ENCODE measurements at places on chromosomes 4 and X. TPM values are rescaled to one million over a fixed set of nuclear protein-coding genes. Genes with fewer than 3 reads are reported as not detected.

Gene PAGE1
- not detected for total RNA-seq

GRCh38 chr4:72977936-72978485 lies 91.5 kb downstream of the COX18 start:
- H3K27me3 ChIP-seq = no peaks in the 10 kb centered on the region
- no peaks in the 10 kb centered on the region for H3K36me3 ChIP-seq
- H3K27ac ChIP-seq = no peak overlapping the region
- DNase-seq = no peak
- no peaks in the 10 kb centered on the region for H3K4me1 ChIP-seq
- H3K4me3 ChIP-seq = no peak overlapping the region

DNA sequence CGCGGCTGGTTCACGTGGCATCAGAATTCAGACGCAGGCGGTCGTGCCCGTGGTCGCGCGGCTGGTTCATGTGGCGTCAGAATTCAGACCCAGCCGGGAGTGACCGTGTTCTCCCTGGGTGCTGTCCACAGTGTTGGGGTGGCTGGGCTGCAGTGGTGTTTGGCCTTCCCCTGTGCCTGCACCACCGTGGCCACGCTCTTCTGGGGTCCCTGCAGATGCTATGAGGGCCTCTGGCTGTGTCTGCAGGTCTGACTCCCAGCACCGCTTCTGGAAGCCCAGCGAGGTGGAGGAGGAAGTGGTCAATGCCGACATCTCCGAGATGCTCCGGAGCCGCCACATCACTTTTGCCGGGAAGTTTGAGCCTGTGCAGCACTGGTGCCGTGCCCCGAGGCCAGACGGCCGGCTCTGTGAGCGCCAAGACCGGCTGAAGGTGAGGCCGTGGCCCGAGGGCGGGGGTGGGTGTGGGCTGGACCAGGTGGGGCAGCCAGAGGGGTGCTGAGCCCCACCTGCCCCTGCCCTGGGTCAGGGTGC lies 26.4 kb downstream of the NKX1-1 start:
- H3K27ac ChIP-seq = no peak overlapping the region
- no peak overlapping the region for H3K4me3 ChIP-seq
- H3K27me3 ChIP-seq = no peaks in the 10 kb centered on the region
- no peaks in the 10 kb centered on the region for H3K4me1 ChIP-seq
- peaks cover 72% of the 10 kb centered on the region for H3K36me3 ChIP-seq

- no peaks in the 10 kb centered on the region for H3K36me3 ChIP-seq
- no peaks in the 10 kb centered on the region for H3K27me3 ChIP-seq
- H3K4me3 ChIP-seq = no peak overlapping the region
- no peak overlapping the region for H3K27ac ChIP-seq
- no peaks in the 10 kb centered on the region for H3K4me1 ChIP-seq
- no peak for DNase-seq
Observed at GRCh38 chr4:121326597-121326996, 54.2 kb downstream of the QRFPR start.

Gene HSD17B13
- 0.49 TPM for total RNA-seq

DNA sequence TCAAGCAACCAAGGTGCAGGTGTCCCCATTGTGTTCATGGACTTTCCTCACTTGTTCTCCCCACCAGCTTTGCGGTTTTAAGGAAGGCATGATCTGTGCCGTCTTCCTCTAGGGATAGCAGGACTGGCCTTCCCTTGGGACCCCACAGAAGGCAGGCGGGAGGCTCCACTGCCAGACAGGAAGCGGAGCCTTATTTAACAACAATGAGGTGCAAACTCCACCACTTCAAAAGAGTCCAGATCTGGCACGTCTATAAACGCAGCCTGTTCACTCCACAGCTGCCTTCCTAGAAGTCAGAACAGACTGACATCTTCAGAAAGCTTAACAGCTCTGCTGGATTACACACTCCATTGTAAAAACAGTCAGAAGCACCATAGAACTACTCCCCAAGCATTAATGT lies 1.7 kb upstream of the GPR143 start:
- no peak overlapping the region for H3K27ac ChIP-seq
- no peaks in the 10 kb centered on the region for H3K27me3 ChIP-seq
- no peaks in the 10 kb centered on the region for H3K36me3 ChIP-seq
- H3K4me3 ChIP-seq = no peak overlapping the region

DNA sequence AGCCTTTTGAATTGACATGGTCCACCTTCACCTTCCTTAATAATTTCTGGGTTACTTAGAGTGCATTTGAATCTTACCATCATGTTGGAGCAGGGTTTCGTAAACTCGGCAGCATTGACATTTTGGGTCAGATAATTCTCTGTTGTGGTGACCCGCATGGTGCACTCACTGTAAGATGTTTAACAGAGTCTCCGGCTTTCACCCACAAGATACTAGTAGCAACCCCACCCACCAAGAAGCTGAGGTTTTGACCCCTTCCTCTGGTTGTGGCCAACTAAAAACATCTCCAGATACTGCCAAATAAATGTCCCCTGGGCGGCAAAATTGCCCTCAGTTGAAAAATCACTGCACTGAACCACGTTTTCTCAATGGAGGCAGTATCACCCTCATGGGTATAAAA lies 62.7 kb downstream of the CHST7 start:
- no peak overlapping the region for H3K4me3 ChIP-seq
- DNase-seq = no peak
- H3K4me1 ChIP-seq = peaks cover 7% of the 10 kb centered on the region
- no peak overlapping the region for H3K27ac ChIP-seq
- no peaks in the 10 kb centered on the region for H3K36me3 ChIP-seq

DNA sequence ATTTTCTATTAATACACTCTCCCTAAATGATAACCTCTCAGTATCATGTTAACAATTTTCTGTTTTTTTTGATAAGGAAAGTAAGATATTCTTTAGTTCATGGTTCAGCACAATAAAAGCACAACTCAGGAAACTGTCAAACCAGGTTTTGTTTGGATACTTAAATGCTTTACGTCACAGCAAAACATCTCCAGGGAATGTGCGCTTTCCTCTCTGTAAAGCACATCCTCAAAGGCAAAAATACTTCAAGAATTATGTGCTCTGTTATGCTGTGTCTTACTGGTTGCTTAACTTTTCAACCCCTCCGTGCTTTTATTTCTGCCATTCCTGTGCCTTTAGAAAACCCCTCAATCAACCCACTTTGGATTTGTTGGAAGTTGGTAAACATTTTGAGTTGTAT lies 27.8 kb downstream of the SNX25 start:
- H3K4me3 ChIP-seq = no peak overlapping the region
- no peaks in the 10 kb centered on the region for H3K27me3 ChIP-seq
- DNase-seq = no peak
- H3K4me1 ChIP-seq = peaks cover 8% of the 10 kb centered on the region
- H3K36me3 ChIP-seq = no peaks in the 10 kb centered on the region
- no peak overlapping the region for H3K27ac ChIP-seq

DNA sequence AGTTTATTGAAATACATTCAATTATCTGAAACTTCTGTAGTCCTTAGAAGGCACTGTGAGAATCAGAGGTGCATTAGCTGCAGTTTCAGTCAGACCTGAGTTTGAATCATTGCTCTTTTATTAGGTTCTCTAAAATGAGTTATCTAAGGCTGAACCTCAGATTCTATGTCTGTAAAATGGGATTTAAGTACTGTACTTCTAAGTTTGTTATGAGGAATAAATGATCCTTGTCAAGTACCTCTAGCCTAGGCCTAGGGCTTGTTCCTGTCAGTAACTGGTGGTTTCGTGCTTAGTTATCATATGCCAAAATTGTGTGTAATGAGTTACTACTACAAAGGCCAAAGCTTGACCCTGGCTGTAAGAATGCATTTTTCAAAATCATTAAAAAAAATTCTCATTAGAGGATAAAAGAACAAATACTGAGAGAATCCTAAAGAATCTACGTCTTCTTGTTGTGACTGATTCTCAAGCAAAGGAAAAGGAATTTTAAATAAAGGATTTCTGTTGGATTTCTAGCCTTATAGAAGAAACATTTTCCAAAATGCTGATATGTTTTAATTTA lies 65.8 kb downstream of the SLIT2 start:
- no peaks in the 10 kb centered on the region for H3K27me3 ChIP-seq
- DNase-seq = no peak
- no peak overlapping the region for H3K4me3 ChIP-seq
- H3K4me1 ChIP-seq = no peaks in the 10 kb centered on the region
- no peak overlapping the region for H3K27ac ChIP-seq

- no peaks in the 10 kb centered on the region for H3K4me1 ChIP-seq
- no peak overlapping the region for H3K4me3 ChIP-seq
- no peak for DNase-seq
- no peaks in the 10 kb centered on the region for H3K27me3 ChIP-seq
Observed at GRCh38 chr4:109833756-109834155, 6.0 kb downstream of the RRH start.

DNA sequence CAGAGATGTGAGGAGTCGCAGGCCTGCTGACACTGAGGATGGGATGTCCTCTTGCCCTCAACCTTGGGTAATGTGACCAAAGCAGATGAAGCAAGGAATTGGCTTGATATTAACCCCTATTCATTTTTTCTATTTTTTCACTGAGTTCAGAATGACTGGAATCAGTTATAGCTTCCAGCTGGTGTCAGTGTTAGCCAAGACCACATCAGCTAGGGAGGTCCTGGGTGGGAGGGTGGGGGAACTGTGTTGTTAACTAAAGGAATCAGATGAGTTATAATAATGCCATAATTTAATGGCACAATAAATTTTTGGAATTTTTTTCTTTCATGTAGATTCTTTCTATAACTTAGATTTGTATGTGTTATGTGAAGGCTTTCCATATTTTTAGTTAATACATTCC lies 91.9 kb downstream of the EGF start:
- H3K27ac ChIP-seq = no peak overlapping the region
- no peaks in the 10 kb centered on the region for H3K27me3 ChIP-seq
- H3K4me3 ChIP-seq = no peak overlapping the region
- DNase-seq = no peak

GRCh38 chr4:83605210-83605609 lies 69.3 kb downstream of the GPAT3 start:
- no peaks in the 10 kb centered on the region for H3K36me3 ChIP-seq
- no peaks in the 10 kb centered on the region for H3K4me1 ChIP-seq
- H3K27ac ChIP-seq = no peak overlapping the region

Gene SLC6A8
- 43.1 TPM for total RNA-seq

DNA sequence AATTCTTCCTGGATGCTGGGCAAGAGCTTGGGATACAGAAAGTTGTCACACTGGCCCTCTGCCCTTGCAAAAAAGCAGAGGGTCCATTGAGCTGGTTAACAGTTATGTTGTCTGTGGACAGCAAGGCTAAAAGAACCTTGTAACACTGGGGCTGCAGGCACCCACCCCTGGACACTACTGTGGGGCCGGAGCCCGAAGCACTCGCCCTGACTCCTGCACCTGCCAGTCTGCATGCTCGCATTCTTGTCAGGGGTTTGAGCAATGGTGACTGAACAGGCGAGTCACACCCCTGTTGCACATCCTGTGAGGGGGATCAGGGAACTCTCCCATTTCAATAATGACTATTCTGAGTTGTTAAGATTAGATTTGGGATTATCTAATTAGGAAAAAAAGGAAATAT lies 23.6 kb downstream of the ADH4 start:
- H3K27me3 ChIP-seq = no peaks in the 10 kb centered on the region
- H3K4me3 ChIP-seq = no peak overlapping the region
- H3K27ac ChIP-seq = no peak overlapping the region
- H3K4me1 ChIP-seq = no peaks in the 10 kb centered on the region
- DNase-seq = no peak
- H3K36me3 ChIP-seq = no peaks in the 10 kb centered on the region

GRCh38 chr4:112563431-112564200 lies 47.6 kb upstream of the NEUROG2 start:
- H3K4me1 ChIP-seq = no peaks in the 10 kb centered on the region
- H3K27me3 ChIP-seq = no peaks in the 10 kb centered on the region
- DNase-seq = no peak
- no peak overlapping the region for H3K27ac ChIP-seq

Gene ZMAT1
- total RNA-seq = 1.9 TPM

Gene MAGEA6
- total RNA-seq = not detected

Measured in suprapubic skin (tissue), 4 donors.